ENCODE measurements at places on chromosomes 7 and 10.

- DNase-seq: no peak
Observed at GRCh38 chr7:155758348-155758747, 53.9 kb downstream of the SHH start.

GRCh38 chr7:119969054-119969453 is 303.9 kb upstream of the KCND2 start:
- no peak for DNase-seq

- DNase-seq: no peak
Observed at GRCh38 chr7:66529883-66530610, 98.6 kb upstream of the KCTD7 start.

DNA sequence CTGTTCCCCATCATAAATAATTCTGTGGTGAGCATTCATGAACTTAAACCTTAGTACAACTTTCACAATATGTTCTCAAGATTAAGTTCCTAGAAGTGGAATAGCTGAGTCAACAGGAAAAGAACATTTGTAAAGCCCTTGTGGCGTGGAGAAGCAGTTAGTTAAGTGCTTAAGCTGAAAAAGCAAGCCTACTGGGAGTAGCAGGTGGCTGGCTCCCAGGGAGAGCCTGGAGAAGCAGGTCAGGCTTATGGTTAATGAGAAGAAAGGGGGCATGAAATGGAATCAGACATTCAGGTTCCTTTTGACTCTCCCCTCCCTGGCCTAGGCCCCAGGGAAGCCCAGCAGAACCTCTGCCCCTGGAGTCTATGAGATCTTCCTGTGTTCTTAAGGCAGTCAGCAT is 35.3 kb downstream of the VSTM4 start:
- DNase-seq: no peak

DNA sequence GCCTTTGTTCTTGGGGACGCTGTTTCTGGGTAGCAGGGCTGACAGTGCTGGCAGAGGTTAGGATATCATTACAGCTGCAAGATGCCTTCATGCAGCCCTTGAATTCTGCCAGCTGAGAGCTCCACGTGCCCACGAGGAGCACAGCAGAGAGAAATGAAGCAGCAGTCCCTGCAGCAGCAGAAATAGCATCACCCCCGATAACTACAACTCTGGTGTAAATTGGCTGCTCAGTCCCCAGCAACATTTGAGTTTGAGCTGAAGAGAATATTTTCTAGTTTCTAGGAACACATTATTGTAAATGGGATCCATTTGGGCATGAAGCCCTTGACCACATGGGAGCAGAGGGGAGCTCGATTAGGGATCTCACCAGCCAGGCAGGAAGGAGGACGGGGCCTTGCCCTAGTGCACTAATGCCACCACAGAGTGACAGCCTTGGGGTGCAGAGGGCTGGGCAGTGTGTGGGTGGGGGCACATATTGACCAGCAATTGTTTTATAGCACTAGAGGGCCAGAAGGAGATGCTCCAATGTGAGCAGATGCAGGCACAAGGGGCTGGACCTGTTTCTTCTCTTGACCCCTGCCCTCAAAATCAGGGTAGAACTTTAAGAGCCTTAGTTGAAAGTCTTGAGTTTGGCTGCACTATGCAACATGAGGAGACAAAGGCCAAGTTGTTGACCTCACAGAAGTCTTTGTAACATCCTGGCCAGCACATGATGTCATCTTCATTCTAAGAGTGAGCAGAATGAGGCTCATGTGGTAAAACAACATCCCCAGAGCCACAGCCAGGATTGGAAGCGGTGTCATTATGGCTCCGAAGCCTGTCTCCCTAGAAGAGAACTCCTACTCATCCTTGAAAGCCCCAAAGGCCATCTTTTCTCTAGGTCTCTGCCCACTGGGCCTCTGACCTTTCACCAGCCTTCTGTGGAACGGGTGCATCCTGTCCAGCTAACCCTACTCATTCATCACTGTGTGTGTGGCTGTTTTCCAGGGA is 52.6 kb downstream of the ADCY1 start:
- no peak for DNase-seq

- DNase-seq: no peak
Observed at GRCh38 chr7:26321435-26321834, 29.8 kb downstream of the SNX10 start.

DNA sequence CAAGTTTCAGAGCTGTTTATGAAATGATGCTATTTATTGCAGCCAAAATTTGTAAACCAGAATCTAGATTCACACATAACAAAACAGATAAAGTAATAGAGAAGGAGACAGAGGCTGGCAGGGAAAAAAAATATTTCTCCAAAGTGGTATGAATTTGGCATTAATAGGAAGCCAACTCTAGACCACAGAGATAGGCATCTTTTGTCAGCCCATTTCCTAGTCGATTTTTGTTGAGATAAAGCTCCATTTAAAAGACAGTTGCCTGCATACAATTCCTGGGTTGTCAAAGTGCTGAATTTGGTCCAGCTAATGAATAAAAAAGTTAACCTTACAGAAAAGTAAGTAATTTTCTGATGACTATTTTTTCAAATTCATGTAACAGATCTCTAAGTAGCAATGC is 219.3 kb downstream of the ELMO1 start:
- DNase-seq: no peak

DNA sequence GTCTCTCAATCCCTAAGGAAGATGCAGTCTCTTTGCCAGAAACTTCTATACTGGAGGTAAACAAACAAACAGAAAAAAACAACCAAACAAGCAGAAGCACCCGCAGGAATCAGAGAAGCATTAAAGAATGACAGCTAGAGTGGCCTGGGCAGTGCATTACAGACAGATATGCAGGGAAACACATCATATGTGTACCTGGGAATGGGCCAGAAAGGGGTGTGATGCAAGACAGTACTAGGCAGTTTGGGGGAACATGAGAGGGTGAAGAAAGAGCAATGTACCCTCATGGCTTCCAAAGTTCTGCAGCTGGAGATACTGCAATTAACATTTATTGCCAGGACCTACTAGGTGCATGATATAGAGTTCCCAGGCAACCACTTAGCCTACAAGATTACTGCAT is 177.3 kb downstream of the TMEM178B start:
- DNase-seq: no peak

DNA sequence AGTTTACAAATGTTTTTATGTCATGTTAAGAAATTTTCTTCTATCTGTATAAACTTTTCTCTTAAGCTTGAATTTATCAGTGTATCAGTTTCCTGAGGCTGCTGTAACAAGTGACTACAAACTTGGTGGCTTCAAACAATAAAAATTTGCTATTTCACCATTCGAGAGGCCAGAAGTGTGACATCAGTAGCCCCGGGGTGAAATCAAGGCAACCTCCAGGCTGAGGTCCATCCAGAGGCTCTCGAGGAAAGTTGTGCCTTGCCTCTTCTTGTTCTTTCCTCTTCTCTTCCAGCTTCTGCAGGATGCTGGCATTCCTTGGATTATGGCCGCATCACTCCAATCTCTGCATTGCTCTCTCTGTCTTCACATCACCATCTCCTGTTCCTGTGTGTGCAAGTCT is 6.5 kb upstream of the BEND7 start:
- DNase-seq: no peak

- no peak for DNase-seq
Observed at GRCh38 chr7:151175047-151175792, 7.7 kb upstream of the GBX1 start.

DNA sequence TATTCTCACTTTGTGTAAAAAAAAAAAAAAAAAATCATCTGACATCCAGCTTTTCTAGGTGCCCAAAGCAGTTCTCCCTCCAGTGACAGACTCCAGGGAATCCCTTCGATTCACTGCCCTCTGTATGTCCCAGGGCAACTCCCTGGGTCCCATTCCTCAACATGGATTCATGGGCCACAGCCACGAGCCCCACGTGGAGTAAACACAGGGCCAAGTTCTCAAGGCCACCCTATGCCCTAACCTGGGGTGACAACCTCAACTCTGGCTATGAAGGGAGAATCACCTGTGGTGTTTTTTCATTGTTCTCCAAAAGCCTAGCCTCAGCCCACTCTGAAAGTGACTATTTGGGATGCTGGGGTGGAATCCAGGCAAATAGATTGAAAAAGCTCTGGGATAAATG is 3.4 kb downstream of the BNIP3 start:
- DNase-seq: no peak

DNA sequence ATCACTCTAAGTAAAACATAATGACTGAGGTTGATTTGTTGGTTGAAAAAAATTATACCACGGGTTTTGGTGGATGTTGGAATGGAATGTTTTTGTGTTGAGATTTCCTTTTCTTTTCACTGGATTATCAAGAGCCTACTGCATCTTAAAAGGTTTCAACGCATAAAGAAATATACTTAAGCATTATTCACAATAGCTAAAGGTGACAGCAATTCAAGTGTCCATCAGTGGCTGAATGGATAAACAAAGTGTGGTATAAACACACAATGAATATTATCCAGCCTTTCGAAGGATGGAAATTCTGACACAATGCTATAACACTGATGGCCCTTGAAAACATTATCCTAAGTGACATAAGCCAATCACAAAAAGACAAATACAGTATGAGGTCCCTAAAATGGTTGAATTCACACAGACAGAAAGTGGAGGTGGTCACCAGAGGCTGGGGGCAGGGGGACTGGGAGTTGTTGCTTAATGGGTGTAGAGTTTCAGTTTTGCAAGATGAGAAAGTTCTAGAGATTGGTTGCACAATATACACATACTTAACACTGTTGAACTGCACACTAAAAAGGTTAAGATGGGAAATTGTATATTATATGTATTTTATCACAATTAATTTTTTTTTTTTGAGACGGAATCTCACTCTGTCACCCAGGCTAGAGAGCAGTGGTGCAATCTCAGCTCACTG is 122.3 kb downstream of the NRP1 start:
- DNase-seq: no peak

- DNase-seq: no peak
Observed at GRCh38 chr7:30566596-30566995, 28.1 kb upstream of the GARS1 start.

GRCh38 chr10:60082744-60083344 is 176.5 kb upstream of the CCDC6 start:
- no peak for DNase-seq

Data from stimulated activated CD4-positive, alpha-beta T cell treated with anti-CD3 and anti-CD28 coated beads, Interleukin-1b, Interleukin-23, amount 100 ng/mL, for 1 hour (primary cell).